ENCODE measurements at places on chromosomes 4 and X.

GRCh38 chrX:129613596-129613995 lies 41.2 kb downstream of the APLN start:
- no peak for DNase-seq

GRCh38 chr4:2927696-2928075 lies 35.5 kb downstream of the NOP14 start:
- no peak for DNase-seq

DNA sequence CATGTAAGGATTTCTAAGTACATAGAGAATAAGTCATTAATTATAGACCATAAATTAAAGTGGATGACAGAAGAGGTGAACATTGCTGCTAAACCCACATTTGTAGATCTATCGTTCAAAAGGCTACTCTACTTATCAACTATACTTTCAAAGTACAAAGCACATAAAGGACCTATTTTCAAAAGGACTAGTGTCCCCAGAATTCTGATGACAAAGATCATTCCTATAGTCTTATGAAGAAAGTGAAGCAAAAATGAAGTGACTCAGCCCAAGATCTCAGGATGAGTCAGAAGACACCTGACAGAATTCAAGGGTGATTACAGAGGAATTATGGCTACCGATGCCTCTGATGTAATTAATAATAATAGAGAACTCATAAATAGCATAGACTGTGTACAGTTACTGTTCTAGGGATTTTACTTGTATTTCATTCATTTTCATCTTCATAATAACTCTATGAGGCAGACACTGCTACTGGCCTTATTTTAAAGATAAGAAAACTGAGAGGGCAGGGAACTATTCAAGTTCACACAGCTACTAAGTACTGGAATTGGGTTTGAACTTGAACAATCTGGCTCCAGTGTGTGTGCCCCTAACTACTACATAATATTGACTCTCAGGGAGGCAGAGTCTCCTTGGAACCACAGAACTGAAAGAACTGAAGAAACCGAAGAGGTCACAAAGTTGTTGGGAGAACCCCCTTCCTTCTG lies 17.1 kb downstream of the USP46 start:
- DNase-seq: no peak

DNA sequence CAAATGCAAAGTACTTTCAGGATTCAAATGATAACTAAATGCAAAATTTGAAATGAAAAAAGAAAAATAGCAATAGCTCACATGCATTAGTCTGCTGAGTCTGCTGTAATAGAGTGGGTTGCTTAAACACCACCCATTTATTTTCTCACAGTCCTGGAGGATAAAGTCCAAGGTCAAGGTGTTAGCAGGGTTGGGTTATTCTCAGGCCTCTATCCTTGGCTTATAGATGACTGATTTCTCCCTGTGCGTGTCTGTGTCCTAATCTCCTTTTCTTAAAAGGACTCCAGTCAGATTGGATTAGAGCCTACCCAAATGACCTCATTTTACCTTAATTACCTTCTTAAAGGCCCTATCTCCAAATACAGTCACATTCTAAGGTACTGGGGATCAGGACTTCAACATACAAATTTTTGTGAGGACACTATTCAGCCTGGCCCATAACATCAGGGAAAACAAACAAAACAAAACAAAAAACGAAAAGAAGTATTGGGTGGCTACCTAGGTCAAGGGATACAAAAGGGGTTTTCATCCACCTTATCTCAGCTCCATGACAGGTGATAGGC lies 6.3 kb upstream of the TBL1X start:
- DNase-seq: no peak

GRCh38 chr4:168685136-168685809 lies 188.4 kb downstream of the PALLD start:
- DNase-seq: no peak

GRCh38 chr4:147682755-147683154 lies 1.2 kb downstream of the PRMT9 start:
- no peak for DNase-seq

DNA sequence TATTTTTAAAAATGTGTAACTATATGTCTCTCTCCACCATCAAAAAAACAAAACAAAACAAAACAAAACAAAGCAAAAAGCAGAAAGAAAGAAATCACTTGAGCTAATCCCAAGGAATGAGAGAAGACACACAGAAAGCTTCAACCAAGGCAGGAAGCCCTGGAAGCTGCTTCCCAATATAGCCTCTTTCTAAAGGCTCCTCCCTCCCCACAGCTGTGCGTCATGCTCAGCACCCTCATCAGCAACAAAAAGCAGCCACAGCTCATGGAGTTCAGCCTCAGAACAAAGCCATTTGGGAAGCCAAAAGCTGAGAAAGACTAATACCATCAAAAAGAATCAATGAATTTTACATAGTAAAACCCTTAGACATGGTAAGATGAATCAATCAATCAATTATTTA lies 501.6 kb upstream of the SMIM31 start:
- no peak for DNase-seq

- no peak for DNase-seq
These were observed 21.2 kb downstream of the DOK7 start for GRCh38 chr4:3484057-3484973.

- no peak for DNase-seq
These were observed 516.6 kb downstream of the PCDH18 start for GRCh38 chr4:137015426-137016409.

DNA sequence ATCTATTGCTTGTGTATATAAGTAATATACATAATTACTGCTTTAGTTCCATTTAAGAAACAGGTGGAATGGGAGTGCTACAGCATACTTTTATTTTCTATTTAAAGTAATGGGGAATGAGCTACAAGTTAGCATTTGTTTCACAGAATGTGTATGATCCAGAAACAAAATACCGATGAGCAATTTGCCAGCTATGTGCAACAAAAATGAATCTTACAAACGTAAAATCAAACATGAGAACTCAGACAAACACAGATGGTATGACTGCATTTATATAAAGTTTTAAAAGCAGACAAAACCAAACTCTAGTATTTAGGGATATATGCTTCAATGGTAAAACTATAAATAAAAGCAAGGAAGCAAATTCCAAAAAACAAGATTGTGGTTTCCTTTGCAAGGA lies 141.7 kb downstream of the PAPSS1 start:
- no peak for DNase-seq

DNA sequence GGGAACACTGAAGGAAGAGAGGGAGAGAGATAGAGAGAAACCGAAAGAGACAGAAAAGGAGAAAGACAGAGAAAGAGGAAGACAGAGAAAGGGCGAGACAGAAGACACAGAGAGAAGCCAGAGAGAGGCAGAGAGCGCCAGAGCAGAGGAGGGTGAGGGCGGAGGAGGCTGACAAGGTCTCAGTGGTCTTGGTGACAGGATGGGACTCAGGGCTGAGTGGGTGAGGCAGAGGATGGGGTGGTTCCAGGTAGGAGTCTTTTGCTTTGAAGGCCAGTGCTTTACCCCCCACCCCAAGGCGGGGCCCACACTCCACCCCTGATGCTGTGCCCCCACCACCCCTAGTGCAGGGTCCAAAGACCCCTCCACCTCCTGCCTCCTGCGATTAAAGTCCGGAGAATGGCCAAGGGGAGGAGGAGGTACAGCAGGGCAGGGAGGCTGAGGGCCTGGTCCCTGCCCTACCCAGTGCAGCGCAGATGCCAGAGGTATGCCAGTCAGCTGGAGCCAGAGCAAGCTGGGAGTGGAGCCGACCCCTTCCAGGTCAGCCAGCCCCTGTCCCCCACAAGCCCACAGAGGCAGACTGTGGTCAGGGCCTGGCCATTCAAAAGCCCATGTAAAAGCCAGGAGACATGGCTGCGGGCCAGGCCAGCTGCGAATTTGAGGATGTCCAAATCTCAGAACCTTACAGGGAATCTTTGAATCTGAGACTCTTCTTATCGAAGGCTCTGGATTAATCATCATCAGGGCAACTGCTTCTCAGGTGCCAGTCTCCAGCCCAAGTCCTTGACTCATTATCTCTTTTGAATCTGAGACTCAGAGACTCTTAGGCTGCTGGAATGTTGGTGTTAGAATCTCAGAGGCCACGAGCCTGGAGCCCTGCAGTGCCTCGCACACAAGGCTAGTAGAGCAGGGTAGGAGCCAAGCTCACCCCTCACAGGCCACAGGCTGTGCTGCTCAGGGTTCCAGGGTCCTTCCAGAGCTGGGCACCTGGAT lies 758 bp downstream of the IQSEC2 start:
- no peak for DNase-seq

- no peak for DNase-seq
These were observed 142.6 kb upstream of the PPARGC1A start for GRCh38 chr4:24032371-24032989.

GRCh38 chrX:12950851-12951594 lies 23.9 kb upstream of the TMSB4X start:
- peak; percentile 70 for DNase-seq

GRCh38 chr4:26048950-26049349 lies 134.9 kb downstream of the SMIM20 start:
- no peak for DNase-seq

GRCh38 chr4:88792821-88793220 lies 95.2 kb upstream of the NAP1L5 start:
- DNase-seq: no peak

GRCh38 chr4:80192937-80193336 lies 4.4 kb upstream of the PRDM8 start:
- no peak for DNase-seq

DNA sequence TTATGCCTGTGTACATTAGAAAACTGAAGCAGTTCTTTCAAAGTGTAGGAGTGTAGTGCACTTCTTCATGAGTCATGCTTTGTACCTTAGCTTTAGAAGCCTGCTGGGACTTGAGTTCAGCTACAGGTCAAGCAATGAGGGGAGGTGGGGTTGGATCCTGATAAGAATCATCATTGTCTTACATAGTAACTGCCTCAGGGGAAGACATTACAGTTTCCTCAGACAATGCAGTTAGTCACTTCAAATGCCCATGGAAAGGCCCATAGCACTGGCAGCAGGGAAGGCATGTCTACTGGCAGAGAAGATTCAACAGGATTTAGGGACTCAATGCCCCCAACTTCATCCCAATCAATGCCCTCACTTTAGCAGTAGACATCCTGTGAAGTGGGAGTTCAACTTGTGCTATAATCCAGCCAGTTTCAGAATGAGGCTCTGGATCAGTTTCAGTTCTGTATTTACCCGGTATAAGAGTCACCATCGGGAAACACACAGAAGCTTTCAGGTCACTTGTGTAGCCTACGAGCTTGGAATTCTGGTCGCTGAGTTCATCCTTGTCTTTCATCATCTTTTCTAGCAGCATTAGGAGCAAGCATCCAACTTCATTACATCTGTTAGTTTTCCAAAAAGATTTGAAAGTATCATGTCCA lies 1216.5 kb downstream of the RAPGEF2 start:
- DNase-seq: no peak

GRCh38 chr4:7831330-7831729 lies 108.3 kb downstream of the AFAP1 start:
- no peak for DNase-seq

DNA sequence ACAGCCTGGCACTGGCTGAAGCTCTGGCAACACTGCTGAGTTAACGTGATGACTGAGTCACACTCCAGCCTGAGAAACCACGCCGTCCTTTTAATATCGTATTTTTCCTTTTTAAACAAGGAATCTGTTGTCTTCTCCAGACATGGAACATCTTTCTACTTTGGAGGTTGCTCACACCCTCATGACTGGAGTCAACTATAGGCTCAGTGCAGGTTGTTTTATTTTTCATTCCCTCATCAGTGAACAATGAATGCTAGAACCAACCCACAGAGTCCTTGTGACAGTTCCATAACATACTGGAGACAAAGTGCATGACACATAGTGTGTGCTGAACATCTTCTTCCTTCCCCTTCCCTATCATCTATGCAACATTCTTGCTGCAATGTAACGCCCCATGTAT lies 76.8 kb upstream of the CPEB2 start:
- no peak for DNase-seq

DNA sequence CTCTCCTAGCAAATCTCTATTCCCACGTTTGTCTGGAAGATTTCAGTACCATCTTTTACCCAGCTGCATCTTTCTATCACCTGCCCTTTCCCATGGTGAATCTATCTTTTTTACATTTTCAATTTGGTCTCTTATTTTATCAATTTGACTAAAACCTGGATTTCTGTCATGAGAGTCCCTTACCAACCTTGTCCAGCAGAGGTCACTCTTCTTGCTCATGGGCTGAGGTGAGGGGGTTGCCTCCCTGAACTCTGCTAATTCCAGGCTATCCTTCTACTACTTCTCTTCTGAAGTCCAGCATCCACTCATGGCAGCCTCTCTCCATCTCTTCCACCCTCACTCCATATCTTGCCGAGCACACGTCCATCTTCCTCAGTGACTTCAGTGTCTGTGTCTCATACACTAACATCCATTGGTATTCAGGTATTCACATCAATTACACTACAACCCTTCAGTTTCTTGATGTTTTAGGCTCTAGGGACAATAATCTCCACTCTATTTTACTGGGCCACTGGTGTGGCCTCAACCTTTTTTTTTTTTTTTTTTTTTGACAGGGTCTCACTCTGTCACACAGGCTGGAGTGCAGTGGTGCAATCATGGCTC lies 17.8 kb upstream of the ZNF827 start:
- DNase-seq: peak; percentile 32

DNA sequence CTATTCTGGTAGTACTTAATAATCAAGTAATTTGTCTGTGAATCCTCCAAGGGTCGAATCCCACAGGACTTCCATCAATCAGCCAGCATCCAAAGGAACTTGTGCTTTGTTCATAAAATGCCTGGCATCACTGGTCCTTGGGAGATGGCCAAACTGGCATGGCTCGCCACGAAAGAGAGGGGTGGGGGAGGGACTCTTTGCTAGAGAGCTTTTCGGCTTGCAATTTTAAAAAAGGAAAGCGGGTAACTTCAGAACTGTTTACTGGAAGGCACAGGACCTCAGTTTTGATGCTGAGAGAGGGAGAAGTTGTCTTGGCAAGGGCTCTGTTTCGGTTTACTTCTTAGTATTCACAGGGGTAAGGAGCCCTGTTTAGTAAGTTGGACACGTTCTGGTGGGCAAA lies 79.4 kb upstream of the FHL1 start:
- DNase-seq: no peak

GRCh38 chr4:123283371-123283895 lies 113.2 kb upstream of the SPRY1 start:
- DNase-seq: no peak

DNA sequence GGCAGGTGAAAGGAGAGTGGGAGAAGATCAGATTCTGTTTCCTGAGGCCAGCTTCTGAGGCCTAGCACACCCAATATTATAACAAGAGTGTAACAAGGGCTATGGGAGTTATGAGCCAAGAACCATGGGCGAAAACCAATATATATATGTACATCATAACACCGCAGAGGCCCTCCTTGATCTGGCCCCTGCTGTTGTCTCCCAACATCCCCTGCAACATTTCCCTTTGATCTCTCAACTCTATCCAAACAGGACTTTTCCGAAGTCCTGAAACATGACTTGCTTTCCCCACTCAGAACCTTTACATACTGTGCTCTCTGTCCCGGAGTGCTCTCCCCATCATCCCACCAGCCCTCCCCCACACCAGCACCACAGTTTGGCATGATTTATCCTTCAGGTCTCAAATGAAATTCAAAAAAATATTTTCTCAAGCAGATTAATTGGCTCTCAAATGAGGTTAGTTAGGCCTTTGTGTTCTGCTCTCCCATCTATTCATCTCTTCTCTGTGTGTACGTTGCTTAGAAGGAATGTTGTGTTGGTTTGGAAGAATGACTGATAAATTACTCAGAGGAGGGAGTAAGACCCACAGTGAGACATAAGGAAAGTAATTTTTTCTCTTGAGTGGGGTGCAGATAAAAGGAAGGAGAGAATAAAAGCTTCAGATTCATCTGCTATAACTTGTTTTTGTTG lies 58.1 kb upstream of the SMIM10 start:
- DNase-seq: no peak

All from activated gamma-delta T cell treated with Interleukin-2 at 50 U/mL for 16 hours (primary cell).